Ecto neural progenitor cell (in vitro differentiated cells): ENCODE measurements at places on chromosomes 12 and 14.

GRCh38 chr14:74980731-74981461, 21.8 kb upstream of the EIF2B2 start:
- DNase-seq: peak; percentile 87

DNA sequence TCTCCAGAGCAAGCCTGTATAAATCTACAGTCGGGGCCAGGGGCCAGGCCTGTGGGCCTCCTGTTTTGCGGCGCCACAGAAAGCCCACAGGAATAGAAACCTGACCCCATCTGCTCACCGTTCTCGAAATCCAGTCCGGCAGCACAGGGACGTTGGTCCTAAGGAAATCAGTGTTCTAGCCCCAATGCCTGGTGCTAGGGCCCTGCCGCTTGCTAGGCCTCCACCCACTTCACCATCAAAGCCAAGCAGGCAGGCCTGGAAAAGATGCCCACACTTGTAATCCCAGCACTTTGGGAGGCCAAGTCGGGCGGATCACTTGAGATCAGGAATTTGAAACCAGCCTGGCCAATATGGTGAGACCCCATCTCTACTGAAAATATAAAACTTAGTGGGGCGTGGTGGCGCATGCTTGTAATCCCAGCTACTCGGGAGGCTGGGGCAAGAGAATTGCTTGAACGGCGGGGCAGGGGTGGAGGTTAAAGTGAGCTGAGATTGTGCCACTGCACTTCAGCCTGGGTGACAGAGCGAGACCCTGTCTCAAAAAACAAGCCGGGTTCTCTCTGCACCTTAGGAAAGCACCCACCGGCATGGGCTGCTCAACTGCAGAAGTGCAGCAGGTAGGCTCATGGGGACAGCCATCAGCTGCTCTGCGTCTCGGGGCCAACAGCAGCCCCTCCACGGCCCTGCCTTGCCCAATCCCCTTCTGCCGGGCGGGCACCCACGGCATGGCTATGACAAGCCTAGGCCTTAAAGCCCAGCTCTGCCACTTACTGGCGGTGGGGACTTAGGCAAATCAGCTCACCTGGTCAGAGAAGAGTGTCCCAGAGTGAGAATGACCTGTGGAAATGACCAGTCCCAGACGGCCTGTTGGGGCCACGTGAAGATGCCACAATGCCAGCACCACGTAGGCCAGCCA, 47.4 kb downstream of the VWF start:
- no peak for DNase-seq

GRCh38 chr14:72830786-72831594, 62.9 kb downstream of the DPF3 start:
- no peak for DNase-seq

GRCh38 chr12:133251732-133252131, 16.1 kb upstream of the ANHX start:
- DNase-seq: no peak

DNA sequence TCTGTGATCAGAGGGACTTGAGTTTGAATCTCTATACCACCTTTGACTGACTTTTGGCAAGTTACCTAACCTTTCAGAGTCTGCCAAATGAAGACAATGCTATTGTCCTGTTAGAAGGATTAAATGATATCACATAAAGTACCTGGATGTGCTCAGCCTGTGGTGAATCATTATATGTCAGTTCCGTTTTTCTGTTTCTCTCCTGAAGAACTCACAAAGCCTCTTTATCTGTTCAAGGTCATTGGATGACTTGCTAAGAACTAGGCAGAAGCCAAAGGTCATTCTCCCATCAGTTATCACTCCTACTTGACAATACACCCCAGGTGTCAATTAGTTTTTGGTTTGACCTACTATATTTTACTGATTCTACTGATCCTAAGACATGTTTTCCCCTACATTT, 174.6 kb downstream of the CACNA1C start:
- DNase-seq: no peak

- DNase-seq: no peak
Observed at GRCh38 chr12:80814453-80814852, 97.7 kb downstream of the MYF5 start.

DNA sequence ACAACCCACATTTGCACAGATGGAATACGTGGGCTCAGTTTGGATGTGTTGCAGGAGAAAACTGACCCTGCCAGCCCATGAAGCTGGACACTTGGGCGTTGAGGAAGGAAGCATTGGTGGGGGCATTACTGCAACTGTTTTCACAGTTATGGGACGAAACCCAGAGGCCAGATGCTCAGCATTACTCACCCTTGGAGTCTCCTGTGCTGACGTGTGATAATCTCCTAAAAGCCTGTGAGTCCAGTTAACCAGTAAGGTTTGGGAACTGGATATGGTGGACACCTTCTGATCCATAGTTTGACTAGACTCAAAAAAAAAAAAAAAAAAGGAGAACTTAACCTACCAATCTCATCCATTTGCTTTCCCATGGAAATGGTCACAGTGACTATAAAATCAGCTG, 52.8 kb upstream of the EGLN3 start:
- DNase-seq: no peak

GRCh38 chr12:124797321-124797720, 66.3 kb downstream of the SCARB1 start:
- no peak for DNase-seq

DNA sequence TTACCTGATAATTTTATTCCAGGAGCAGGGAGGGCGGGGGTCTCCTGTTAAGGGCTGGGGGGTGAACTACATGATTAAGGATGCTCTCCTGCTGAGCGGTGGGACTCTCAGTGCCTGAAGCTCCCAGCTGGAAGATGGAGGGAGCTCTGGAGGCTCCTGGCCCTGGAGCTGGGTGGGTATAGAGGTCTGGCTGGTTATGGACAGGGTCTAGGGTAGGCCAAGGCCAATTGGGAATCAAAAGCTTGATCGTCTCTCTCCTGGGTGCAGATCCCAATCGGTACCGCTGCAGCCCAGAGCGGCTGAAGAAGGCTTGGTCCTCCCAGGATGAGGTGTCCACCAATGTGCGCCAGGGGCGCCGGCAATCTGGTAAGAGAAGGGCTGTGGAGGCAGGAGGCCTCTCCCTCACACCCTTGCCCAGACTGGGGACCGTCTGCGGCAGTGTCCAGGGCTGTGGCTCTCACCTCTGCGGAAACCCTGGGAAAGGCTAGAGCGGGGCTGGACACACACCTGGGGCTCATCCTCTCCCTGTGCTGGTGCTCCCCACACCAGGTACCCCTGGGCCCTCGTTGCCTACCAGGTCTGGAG, 28.4 kb downstream of the PLEKHG3 start:
- DNase-seq: no peak

DNA sequence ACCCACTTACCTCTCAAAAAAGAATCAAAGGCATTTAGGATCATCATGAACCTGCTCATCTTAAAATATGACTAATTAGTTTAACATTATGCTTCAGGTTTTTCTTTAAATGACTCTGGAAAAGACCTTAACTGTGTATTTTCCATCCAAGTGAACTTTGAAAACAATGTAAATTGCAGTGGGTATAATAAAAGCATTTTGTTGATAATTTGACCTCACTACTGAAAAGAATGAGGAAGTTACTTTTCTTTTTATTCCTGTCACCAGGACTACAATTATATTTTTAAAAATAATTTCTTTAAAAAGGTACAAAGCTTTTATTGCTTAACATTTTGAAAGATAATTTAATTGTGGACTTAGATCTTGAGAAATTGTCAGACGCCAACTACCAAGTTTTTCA, 249.9 kb downstream of the ALX1 start:
- no peak for DNase-seq

GRCh38 chr12:5377997-5378592, 53.8 kb upstream of the NTF3 start:
- peak; percentile 30 for DNase-seq

GRCh38 chr14:72463291-72463866, 430.5 kb downstream of the DPF3 start:
- DNase-seq: no peak

- peak; percentile 82 for DNase-seq
Observed at GRCh38 chr12:104137001-104137901, 759 bp downstream of the NFYB start.

- DNase-seq: peak; percentile 91
Observed at GRCh38 chr12:48936379-48936979, 11.2 kb upstream of the FKBP11 start.

DNA sequence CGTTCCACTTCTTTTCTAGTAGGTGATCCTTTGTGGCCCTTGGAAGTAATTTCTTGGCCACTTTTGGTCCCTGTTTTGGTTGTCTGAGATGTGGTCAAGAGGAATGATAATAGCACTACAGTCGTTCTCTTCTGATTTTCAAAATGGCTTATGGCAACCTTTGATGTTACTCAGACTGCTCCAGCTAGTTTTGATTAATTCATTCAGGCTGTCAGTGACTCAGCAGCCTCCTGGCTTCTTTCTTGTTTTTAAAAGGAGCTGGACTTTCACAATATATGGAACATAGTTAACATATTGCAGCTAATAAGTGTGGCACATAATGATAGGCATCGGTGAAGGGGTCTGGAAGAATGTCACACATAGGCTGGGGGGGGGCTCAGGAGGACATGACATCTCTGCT, 47.3 kb downstream of the WDR20 start:
- DNase-seq: no peak

DNA sequence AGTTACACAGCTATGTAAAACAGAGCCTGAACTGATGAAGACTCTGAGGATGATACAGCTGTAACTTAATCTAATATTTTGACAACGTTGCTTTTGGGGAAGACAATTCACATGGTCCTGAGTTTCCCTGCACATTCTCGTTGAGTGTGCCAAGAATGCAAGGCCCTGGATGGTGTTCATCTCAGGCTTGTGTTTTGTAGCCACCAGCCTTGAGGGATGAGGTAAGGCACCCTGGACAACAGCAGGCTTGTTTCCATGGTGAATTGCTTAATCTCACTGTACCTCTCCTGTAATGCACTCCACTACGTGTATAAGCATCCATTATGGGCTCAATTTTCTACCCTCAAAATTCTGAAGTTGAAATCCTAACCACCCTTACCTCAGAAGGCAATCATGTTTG, 2.1 kb downstream of the CATSPERB start:
- no peak for DNase-seq

GRCh38 chr12:57476162-57476992, 3.3 kb downstream of the ARHGAP9 start:
- no peak for DNase-seq

- no peak for DNase-seq
Observed at GRCh38 chr12:89949457-89950195, 241.0 kb upstream of the ATP2B1 start.

DNA sequence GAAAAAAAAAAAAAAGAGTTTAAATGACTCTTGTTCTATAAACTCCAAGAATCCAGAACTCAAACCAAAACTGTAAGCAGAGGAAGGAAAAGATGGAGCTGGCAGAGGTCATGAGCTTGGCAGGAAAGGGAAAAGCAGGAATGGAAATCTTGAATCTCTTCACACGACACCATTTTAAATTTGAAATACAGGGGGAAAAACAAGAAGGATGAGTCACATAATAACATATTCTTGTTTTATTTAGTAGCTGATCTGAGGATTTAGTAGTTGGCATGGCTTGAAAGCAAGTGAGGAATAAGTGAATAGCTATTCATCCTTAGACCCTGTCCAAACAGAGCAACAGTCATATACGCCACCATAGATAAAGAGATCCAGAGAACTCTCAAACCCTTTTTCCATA, 35.0 kb downstream of the EPS8 start:
- no peak for DNase-seq

- DNase-seq: no peak
Observed at GRCh38 chr14:68306934-68307789, 485.7 kb downstream of the ZFP36L1 start.

GRCh38 chr14:68794851-68795596, 2.2 kb upstream of the ZFP36L1 start:
- DNase-seq: no peak

DNA sequence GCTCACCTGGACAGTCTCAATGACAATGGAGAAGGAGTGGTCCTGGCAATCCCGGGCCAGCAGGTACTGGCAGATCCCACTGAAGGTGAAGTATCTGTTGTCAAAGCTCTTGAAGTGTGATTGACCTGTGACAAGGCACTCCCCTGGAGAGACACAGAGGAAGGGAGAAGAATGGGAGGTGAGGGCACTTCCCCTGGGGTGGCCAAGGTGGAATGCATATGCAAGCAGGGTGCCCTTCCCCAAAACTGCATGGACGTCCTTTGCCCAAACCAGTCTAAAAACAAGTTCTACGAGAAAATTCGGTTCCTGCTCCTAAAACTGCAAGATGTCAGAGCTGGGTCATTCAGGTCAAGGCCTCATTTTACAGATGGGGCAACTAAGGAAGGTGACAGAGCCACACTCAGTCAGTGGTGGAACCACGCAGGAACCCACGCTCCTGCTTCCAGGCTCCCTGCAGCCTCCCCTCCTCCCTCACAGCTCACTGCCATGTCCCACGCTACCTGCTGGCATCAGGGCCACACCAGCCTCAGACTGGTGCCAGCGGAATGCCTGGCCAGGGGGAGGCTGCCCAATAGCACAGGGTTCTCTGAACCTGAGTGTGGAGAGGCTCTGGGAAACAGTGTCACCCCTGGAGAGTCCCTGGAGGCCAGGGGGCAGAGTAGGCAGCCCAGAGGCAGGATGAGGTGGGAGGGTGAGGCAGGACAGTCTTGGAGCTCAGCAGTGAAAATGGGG, 59.2 kb downstream of the VWF start:
- no peak for DNase-seq

- no peak for DNase-seq
Observed at GRCh38 chr12:102281231-102281630, 83.6 kb upstream of the PMCH start.
